ENCODE measurements at places on chromosomes 13 and 19.

- DNase-seq: peak; percentile 24
These were observed 951 bp upstream of the MTUS2 start for GRCh38 chr13:28819046-28819730.

DNA sequence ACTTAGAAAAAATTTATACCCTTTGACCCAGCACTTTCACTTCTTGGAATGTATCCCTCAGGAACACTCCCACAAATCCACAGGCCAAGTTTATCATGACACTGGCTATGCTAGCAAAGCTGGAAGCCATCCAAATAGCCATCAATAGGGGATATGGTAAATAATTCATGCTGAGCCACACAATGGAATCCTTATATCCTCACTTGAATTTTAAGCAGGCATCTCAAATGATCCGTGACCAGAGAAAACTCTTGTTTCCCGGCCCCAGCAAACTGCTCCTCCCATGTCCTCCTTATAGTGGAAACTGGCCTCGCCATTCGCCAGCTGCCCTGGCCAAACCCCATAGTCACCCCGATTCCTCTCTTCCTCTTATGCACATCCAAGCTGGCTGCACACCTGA is 37.6 kb downstream of the GRIK5 start:
- no peak for DNase-seq

DNA sequence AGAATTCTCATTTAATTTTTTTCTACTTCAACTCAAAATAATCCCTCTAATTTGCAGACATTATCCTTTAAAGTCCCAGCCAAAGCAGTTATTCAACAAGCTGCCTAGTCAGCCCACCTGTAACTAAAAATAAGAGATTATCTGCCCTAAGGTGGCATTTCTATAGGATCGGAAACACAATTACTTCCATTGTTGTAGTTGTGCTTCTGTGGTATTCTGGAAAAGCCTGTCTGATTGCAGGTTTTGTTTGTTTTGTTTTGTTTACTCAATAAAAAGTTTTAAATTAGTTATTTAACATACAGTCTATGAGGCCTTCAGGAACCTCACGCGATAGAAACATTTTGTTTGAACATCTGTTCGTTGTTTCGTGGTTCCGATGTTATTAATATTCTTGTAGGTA is 101.0 kb downstream of the ZIC5 start:
- no peak for DNase-seq

GRCh38 chr19:48415395-48415794 is 21.9 kb downstream of the GRIN2D start:
- DNase-seq: peak; percentile 99

DNA sequence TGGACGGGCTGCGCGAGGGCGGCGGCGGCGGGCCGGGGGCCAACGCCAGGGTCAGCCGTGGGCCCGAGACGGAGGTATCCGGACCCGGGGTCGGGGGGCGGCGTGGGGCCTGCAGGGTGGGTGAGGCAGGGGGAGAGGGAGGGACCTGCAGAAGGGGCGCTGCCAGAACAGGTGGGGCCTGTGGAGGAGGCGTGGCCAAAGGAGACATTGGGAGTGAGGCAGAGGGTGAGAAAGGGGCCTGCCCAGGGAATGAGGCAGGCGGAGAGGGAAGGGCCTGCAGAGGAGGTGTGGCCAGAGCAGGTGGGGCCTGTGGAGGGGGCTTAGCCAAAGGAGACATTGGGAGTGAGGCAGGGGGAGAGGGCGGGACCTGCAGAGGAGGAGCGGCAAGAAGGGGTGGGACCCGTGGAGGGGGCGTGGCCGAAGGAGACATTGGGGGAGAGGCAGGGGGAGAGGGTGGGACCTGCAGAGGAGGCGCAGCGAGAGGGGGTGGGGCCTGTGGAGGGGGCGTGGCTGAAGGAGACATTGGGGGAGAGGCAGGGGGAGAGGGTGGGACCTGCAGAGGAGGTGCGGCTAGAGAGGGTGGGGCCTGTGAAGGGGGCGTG is 4.2 kb downstream of the PRR36 start:
- peak; percentile 84 for DNase-seq

DNA sequence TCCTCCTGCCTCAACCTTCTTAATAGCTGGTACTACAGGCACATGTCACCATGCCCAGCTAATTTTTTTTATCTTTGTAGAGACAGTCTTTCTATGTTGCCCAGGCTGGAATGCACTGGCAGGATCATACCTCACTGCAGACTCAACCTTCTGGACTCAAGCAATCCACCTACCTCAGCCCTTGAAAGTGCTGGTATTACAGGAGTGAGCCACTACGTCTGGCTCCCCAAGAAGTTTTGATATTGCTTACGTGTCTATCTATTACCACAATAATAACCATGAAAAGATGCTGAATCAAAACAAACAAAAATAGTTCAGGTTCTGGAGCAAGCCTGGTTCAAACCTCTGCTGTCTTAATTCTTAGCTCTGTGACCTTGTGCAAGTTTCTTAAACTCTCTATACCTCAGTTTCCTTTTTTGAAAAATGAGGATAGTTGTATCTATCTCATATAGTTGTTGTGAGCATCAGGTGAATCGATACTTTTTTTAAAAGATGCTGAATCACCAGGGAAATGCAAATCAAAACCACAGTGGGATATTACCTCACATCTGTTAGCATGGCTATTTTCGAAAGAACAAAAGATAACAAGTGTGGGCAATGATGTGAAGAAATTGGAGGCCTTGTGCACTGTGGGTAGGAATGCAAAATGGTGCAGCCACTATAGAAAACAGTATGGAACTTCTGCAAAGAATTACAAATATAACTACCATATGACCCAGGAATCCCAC is 19.0 kb upstream of the LEUTX start:
- peak; percentile 62 for DNase-seq

DNA sequence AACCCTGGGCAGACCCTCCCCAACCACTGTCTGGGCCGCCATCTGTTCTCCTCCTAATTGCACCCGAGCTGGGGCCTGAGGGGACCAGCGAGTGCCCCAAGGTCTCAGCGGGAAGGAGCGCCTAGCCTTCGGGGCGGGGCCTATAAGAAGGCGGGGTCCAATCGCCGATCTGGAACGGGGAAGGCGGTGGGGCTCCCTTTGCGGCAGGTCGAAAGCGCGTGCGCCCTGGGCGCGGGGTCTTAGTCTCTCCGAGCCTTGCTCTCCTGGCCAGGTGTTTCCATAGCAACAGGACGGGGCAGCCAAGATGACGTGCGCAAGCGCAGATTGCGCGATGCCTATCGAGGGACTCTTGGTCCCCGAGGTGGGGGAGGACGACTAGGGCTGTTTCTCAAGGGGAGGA is 2.8 kb downstream of the MAST1 start:
- peak; percentile 78 for DNase-seq

DNA sequence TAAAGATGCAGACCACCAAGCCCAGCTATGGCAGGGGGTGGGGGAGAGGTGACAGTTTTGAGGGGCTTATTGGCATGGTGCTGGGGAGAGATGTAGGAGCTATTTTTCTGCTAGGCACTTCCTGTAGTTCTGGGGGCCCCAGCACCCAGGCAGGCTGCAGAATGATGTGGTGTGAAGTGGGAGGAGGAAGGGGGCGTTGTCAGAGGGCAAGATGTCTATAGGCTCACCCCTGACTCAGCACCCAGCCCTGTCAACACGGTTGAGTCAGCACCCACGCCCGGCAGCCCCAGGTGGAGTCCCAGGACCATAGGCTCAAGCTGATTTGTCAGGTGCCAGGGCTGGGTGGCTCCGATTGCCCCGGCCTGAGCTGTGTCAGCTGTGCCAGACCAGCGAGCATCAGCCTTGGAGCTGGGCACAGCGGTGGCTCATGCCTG is 5.8 kb downstream of the KLF2 start:
- no peak for DNase-seq

DNA sequence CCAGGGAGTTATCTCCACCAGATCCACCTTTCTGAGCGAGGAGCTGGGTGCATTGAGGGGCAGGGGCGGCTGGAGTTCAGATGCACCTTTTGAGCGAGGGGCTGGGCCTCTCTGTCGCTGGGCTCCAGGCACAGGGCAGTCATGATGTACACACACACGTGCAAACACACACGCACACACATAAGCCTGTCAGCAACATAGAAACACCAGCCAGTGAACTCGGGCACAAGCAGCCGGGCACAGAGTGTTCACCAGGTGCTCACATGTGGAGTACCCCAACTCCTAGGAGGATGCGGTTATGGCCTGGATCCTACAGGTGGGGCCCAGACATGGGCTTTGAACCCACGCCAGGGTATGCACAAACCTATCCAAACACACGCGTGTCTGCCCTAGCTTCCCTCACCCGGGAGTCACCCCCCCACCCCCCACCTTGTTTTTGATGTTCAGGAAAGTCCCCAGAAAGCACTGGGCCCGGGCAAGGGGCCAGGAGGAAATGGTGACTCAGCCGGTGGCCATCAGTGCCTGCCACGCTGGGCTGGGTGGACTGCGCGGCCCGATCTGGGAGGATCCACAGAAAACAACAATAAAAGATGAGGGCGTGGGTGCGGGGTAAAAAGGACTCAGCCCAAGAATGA is 13.3 kb downstream of the ARRDC2 start:
- DNase-seq: peak; percentile 76

- no peak for DNase-seq
These were observed 810.4 kb upstream of the SLC10A2 start for GRCh38 chr13:103876571-103876970.

DNA sequence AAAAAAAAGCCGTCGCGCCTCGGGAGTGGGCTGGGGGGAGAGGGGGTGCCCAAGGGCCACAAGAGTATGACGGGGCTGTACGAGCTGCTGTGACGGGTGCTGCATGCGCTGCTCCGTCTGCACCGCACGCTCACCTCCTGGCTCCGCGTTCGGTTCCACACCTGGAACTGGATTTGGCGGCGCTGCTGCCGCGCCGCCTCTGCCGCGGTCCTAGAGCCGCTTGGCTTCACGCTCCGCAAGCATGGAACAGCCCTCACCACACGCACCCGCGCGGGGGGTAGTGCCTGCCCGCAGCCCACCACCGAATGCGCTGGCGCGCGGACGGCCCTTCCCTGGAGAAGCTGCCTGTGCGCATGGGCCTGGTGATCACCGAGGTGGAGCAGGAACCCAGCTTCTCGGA is 18.8 kb downstream of the C1QTNF9 start:
- DNase-seq: no peak

- no peak for DNase-seq
These were observed 2.8 kb downstream of the SLC10A2 start for GRCh38 chr13:103063376-103063775.

DNA sequence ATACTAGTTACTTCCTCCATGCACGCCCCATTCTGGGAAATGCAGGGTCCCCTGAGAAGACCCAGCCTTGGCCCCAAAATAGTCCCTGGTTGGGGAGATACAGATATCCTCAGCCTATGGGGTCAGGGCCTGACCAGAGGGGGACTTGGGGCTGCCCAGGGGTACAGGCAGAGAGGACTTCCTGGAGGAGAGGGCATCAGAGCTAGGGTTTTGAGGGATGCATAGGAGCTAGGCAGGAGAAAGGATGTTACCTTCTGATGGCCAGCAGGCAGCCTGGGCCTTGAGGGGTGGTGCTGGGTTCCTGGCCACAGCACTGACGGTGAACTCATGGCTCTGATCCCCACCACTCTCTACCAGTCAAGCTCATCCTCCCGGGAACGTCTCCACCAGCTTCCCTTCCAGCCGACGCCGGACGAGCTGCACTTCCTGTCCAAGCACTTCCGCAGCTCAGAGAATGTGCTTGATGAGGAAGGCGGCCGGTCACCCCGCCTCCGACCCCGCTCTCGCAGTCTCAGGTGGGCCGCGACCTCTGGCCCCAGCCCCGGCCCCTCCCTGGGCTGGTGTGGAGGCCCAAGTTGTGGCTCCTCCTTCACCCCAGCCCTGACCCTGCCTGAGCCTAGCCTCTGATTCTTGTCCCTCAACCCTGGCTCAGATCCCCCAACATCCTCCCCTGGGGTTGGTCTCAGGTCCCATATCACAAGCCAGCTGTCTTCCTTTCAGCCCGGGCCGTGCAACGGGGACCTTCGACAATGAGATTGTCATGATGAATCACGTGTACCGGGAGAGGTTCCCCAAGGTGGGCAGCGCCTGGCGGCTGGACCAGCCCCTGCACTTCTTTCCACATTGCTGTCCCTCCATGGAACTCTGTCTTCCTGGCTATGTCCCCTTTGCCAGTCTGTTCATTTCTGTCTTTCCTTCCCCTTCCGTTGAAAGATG is 25.6 kb downstream of the MAST3 start:
- DNase-seq: no peak

GRCh38 chr13:114145256-114145655 is 12.8 kb upstream of the RASA3 start:
- no peak for DNase-seq

DNA sequence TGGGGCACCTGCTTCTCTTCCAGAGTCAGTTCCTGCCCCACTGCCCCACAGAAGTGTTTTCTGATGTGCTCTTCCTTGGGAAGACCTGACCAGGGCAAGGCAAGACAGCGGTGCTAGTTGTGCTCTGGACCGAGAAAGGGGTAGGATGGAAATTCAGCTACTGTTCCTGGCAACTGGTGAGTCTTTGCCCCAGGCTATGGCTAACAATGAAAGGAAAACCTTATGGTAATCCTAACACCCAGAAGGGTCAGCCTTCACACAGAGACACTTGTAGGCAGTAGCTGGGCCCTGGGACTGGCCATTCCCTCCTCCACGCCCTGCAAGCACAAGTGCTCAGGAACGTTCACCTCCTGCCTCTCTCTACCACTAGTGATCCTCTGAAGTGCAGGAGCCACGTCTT is 9.6 kb upstream of the CYSLTR2 start:
- DNase-seq: no peak

- peak; percentile 14 for DNase-seq
These were observed 31.0 kb upstream of the SLC1A6 start for GRCh38 chr19:15010501-15011300.

- DNase-seq: no peak
These were observed 12.4 kb downstream of the CDX2 start for GRCh38 chr13:27956576-27957300.

DNA sequence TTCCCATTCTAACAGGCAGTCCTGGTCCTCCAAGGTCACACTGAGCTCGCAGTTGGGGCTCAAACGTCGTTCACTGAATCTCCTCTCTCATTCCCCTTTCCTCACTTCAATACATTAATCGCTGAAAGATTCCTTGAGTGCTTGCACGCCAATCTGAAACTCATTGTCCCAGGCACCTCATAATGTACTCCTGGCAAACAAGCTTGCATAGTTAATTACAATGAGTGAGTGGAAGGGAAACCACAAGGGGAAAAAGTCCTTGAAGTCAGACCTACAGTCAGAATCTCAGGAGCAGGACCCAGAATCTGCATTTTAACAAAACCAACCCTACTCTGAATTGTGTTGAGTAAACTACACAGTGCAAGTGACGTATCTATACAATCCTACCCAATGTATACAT is 86.9 kb downstream of the CRYL1 start:
- no peak for DNase-seq

DNA sequence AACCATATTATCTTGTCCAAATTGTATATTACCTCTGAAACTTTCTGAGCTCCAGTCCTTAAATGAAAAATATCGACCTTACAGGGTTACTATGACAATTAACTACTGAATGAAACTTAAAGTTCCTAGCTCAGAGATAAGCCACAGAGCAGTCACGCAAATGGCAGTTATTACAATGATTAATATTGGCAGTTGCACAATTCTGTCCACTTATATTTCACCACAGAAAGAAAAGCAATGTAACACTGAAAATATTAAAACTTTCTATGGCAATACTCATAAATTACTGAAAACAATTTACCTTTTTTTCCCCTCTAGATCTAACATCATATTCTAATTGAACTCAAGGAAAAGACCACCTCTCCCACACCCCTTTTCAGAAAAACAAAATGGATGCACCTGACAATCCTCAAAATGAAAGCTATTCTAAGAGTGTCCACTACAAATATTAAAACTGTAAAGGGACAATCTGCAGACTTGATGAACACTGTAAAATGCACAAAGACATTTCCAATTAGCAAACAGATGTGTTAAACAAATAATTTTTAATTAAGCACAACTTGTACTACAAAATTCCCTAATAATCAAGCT is 14.6 kb downstream of the LNX2 start:
- DNase-seq: peak; percentile 78
